Motor neuron (in vitro differentiated cells): ENCODE measurements at places on chromosomes 6 and 20. TPM values are rescaled to one million over a fixed set of nuclear protein-coding genes. Genes with fewer than 3 reads are reported as not detected.

Gene EPB41L1
- 101 and 109 TPM in 2 replicates for total RNA-seq

DNA sequence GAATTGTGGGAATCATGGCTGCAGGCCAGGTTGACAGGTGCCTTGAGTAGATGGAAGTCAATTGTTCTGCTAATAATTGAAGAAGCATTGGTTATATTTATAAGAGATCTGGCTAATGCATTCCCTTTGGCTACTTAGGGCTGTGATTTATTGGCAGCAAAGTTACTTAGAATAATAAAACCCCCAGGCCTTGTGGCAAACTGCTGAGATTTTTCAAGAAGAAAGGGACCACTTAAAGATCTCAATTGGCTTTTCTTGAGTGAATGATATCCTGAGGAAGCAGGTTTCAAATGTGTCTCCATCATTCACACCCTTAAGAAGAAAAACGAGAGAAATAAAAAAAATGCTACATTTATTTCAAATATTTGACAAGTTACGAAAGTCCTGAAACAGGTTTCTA lies 27.4 kb downstream of the DDO start:
- no peak for ATAC-seq

Gene MOXD1
- 27.0 and 28.0 TPM in 2 replicates for total RNA-seq

DNA sequence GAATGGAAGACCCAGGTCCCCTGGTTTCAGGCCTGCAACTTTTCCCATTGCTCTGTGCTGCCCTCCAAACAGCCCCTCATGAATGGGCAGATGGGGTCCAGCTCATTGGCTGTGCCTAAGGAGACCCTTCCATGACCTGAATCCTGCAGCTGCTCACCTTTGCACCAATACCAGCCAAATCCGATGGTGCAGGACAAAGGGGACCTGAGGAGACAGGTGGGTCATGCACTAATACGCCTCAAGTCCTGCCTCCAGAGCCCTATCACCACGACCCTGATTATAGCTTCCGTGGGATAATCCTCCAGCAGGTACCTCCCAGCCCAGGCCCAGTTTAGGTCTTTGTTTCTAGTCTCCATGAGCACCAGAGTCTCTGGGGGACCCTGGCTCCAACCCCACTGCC lies 16.8 kb downstream of the TREM1 start:
- ATAC-seq: no peak

- no peak for ATAC-seq
These were observed 268.0 kb downstream of the HACE1 start for GRCh38 chr6:104591573-104592334.

Gene KIF25
- total RNA-seq: not detected in 2 replicates

GRCh38 chr6:166253281-166253681 lies 54.9 kb downstream of the PRR18 start:
- ATAC-seq: no peak

Gene SPO11
- total RNA-seq: not detected in 2 replicates

DNA sequence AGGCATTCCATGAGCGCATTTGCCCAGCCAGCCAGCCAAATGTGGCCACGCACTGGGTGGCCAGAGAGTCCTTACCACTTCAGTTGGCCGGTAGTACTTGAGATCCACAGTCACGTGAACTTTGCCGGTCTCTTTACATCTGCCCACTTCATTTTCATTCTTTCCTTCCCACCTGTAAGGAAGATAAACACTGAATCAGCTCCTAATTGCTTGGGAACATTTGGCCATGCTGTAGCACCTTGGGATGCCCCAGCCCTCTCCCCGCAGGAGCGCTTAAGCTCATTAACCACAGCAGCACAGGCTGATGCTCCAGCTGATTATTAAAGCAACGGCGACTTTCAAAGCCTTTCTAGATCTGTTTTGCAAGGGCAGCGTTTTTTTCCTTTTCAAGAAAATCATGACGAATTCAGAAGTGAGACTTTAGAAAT lies 116.6 kb downstream of the FOXC1 start:
- ATAC-seq: no peak

Gene ENPP1
- total RNA-seq: 1.0 and 1.4 TPM in 2 replicates

Gene ANGPT4
- total RNA-seq: 0.46 TPM in 1 of 2 replicates, not detected in the other

DNA sequence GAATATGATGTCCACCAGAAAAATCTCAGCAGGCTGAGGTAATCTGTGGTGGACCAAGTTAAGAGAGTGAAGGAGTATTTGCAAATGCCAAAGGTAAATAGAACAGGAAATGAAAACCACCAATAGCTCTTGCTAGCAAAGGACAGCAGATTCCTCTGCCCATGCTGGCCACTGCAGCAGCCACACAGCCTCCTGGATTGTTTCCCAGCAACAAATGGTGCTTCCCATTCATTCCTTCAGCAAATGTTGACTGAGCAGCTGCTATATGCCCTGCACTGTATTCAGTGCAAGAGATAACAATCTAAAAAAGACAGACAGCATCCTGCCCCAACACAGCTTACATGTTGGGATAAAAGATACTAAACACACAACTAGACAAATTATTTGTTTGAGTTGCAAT lies 11.0 kb downstream of the ROS1 start:
- ATAC-seq: no peak

Gene LHFPL5
- total RNA-seq: 0.86 and 0.97 TPM in 2 replicates

Gene SLC25A27
- 20.0 and 24.1 TPM in 2 replicates for total RNA-seq

Gene OTOR
- not detected in 2 replicates for total RNA-seq

GRCh38 chr20:34579979-34580940 lies 21.7 kb downstream of the MAP1LC3A start:
- peak; percentile 62 for ATAC-seq

GRCh38 chr6:49531774-49532569 lies 18.5 kb upstream of the C6orf141 start:
- ATAC-seq: peak; percentile 79

Gene RFX6
- not detected in 2 replicates for total RNA-seq

GRCh38 chr6:115948751-115949150 lies 111.9 kb downstream of the FRK start:
- no peak for ATAC-seq
